ENCODE measurements at places on chromosomes 12 and 14. TPM values are rescaled to one million over a fixed set of nuclear protein-coding genes. Genes with fewer than 3 reads are reported as not detected.

Gene SCNN1A
- not detected for total RNA-seq

Gene C12orf54
- total RNA-seq: not detected

Gene MFAP5
- total RNA-seq: not detected

Gene CLEC4E
- total RNA-seq: not detected

Gene PUS1
- total RNA-seq: 11.9 TPM

Gene KRT71
- not detected for total RNA-seq

Gene CYP27B1
- total RNA-seq: 3.5 TPM

Gene CAPZA3
- not detected for total RNA-seq

GRCh38 chr14:34013721-34014060 is 62.8 kb upstream of the EGLN3 start:
- H3K27me3 ChIP-seq: no peaks in the 10 kb centered on the region
- peaks cover 13% of the 10 kb centered on the region for H3K4me1 ChIP-seq
- no peak overlapping the region for H3K4me3 ChIP-seq
- DNase-seq: no peak
- no peaks in the 10 kb centered on the region for H3K36me3 ChIP-seq

- H3K4me3 ChIP-seq: no peak overlapping the region
- peaks cover 21% of the 10 kb centered on the region for H3K4me1 ChIP-seq
- no peak for DNase-seq
- no peaks in the 10 kb centered on the region for H3K27me3 ChIP-seq
Observed at GRCh38 chr12:57123813-57124212, 4.5 kb upstream of the LRP1 start.

GRCh38 chr12:91630596-91631293 is 448.1 kb upstream of the DCN start:
- H3K36me3 ChIP-seq: no peaks in the 10 kb centered on the region
- H3K27me3 ChIP-seq: no peaks in the 10 kb centered on the region
- no peak overlapping the region for H3K27ac ChIP-seq
- no peak for DNase-seq
- no peaks in the 10 kb centered on the region for H3K4me1 ChIP-seq
- H3K4me3 ChIP-seq: no peak overlapping the region

GRCh38 chr12:45975506-45975905 is 14.9 kb downstream of the SCAF11 start:
- no peaks in the 10 kb centered on the region for H3K4me1 ChIP-seq
- no peak overlapping the region for H3K27ac ChIP-seq
- peaks cover 49% of the 10 kb centered on the region for H3K36me3 ChIP-seq
- no peak for DNase-seq

DNA sequence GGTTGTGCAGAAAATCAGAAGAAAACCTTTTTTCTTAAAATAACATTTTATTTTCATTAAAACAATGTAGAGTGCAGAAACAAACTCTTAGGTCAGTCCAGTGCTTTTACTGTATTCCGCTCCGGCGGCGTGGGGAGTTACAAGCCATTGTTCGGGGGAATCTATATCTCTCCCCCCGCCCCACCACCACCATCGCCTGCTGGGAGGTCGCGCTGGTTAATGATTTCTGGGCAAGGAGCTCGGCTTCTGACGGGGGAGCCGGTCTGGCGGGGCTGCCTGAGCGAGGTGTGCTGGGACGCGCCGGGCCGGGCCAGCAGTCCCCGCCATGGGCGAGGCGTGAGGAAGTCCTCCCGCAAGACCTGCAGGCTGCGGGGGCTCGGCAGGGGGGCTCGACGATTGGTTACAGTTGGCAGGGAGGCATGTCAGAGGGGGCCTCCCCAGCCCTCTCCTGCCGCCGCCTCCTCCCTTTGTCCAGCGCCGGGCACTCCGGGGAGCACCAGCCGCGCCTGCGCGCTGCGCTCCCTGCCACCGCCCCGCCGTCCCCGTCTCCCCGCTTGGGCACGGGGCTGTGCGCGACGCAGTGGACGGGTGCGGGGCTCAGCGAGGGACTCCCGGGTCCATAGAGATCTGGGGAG is 1.0 kb upstream of the DUSP6 start:
- H3K27me3 ChIP-seq: no peaks in the 10 kb centered on the region
- peak overlapping the region; percentile 89 for H3K4me3 ChIP-seq
- H3K36me3 ChIP-seq: peaks cover 7% of the 10 kb centered on the region
- peak overlapping the region; percentile 94 for H3K27ac ChIP-seq
- peaks cover 48% of the 10 kb centered on the region for H3K4me1 ChIP-seq

GRCh38 chr12:32836710-32837109 is 59.9 kb downstream of the PKP2 start:
- H3K27me3 ChIP-seq: no peaks in the 10 kb centered on the region
- no peak overlapping the region for H3K4me3 ChIP-seq
- no peak overlapping the region for H3K27ac ChIP-seq
- DNase-seq: no peak
- H3K36me3 ChIP-seq: no peaks in the 10 kb centered on the region

GRCh38 chr14:37721976-37722659 is 126.7 kb downstream of the TTC6 start:
- H3K4me1 ChIP-seq: 0 out of 2 replicates have a peak, but pooled peaks cover 3% of the 10 kb centered on the region
- no peak for DNase-seq
- no peak overlapping the region for H3K27ac ChIP-seq
- H3K4me3 ChIP-seq: no peak overlapping the region

DNA sequence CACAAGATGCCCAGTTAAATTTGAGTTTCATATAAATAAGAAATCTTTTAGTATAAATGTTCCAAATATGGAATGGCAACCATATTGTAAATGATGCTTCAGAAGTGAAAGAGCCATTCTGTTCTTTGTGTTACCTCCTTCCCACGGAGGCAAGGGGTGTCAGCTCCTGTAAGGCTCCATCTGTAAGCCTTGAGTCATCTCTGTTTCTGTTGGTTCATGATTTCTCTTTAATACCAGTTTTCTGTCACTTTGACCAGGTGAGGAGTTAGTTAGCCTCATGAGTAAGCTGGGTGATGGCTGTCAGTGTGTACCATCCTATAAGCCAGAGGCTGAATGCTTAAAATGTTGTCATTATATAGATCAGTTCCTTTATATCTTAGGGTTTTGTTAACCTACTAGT is 61.9 kb downstream of the TMEM30B start:
- DNase-seq: no peak
- H3K27me3 ChIP-seq: no peaks in the 10 kb centered on the region
- no peak overlapping the region for H3K4me3 ChIP-seq
- H3K27ac ChIP-seq: no peak overlapping the region

DNA sequence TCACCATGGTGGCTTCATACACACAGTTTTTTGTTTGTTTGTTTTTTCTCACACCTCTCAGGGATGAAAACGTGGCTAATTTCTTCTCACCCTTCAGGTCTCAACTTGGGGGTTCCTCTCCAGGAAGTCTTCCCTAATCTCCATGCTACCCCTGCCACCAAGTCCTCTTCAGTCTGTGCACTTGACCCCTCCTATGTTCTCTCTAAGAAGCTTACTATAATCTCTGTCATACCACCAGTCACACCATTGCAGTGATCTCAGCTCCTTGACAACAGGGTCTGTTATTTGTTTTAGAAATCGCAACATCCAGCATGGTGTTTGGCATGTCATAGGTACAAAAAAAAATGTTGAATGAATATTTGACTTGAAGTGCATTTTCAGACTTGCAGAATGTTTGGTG is 83.4 kb downstream of the PRORP start:
- no peaks in the 10 kb centered on the region for H3K27me3 ChIP-seq
- peaks cover 5% of the 10 kb centered on the region for H3K4me1 ChIP-seq
- no peak for DNase-seq
- H3K36me3 ChIP-seq: no peaks in the 10 kb centered on the region
- H3K4me3 ChIP-seq: no peak overlapping the region

GRCh38 chr12:37666069-37666781 is 650.3 kb upstream of the ALG10B start:
- H3K4me1 ChIP-seq: no peaks in the 10 kb centered on the region
- H3K27me3 ChIP-seq: no peaks in the 10 kb centered on the region
- DNase-seq: no peak

DNA sequence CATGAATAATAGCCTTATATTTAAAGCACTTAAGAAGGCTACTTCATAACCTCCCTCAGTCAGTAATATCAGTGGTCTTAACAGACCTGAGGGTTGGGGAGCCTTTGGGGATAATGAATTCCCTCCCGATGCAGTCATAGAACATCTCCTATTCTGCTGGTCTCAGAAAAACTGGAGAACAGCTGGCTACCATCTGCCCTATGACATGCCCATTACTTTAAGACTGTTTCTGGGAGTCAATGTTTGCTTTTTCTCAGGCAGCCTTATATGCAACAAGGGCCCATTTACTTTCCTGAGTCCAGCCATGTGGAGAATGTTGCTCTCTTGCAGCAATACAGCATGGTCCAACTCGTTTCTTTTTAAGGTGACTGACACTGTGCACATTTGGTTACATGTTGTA is 161.7 kb upstream of the PARP11 start:
- H3K4me3 ChIP-seq: no peak overlapping the region
- H3K36me3 ChIP-seq: no peaks in the 10 kb centered on the region
- no peak overlapping the region for H3K27ac ChIP-seq

DNA sequence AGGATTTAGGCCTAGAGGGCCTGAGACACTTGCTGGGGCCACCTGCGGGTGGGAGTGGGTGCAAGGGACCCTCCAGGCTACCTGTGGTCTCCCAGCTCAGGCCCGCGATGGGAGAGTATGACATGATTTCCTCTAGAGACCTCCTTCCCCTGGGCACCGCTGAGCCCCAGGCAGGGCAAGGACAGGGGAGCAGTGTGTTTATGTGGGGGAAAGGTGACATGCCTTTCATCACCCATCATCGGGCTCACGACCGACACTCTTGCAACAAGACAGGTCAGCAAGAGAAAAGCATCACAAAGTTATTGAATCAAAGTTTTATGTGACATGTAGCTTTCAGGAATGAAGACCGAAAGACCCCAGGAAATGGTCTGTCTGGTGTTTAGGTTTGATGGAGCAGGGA is 19.9 kb downstream of the SH2B3 start:
- 0 out of 2 replicates have a peak, but pooled peaks cover 2% of the 10 kb centered on the region for H3K36me3 ChIP-seq
- no peak for DNase-seq
- H3K4me1 ChIP-seq: peaks cover 26% of the 10 kb centered on the region
- H3K4me3 ChIP-seq: no peak overlapping the region

- H3K36me3 ChIP-seq: peaks cover 17% of the 10 kb centered on the region
- no peak overlapping the region for H3K4me3 ChIP-seq
- H3K27ac ChIP-seq: no peak overlapping the region
- DNase-seq: no peak
- H3K27me3 ChIP-seq: no peaks in the 10 kb centered on the region
- H3K4me1 ChIP-seq: no peaks in the 10 kb centered on the region
Observed at GRCh38 chr14:67331368-67332125, 28.1 kb downstream of the ATP6V1D start.

DNA sequence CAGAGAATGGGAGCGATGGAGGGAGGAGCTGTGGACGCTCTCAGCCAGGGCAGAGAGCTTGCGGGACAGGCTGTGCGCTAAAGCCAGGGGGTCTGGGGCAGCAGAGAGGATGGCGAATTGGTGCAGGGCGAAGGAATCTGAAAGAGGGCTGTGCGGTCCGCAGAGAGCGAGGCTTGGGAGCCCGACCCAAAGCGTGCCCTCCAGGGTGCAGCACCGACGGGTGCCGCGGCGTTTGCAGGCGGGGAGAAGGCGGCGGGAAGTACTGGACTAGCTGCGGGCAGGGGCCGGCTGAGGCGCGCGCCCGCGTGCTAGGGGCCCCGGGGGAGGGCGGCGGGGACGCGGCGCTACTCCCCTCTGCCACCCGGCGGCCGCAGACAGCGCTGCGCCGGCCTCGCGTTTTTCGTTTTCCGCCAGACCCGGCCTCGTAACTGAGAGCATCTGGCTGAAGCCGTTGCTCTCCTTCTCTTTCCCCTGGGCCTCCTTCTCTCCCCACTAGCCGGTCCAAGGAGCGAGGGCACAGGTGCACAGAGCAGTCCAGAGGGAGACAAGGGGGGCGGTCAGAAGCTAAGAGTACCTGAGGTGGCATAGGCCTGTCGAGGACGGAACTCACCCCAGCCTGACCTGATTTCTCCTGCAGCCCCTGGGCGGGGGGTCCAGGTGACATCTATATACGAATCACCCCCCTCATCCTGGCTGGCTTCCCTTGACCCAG is 24.9 kb downstream of the SLC6A12 start:
- no peak overlapping the region for H3K4me3 ChIP-seq
- no peaks in the 10 kb centered on the region for H3K4me1 ChIP-seq
- no peak overlapping the region for H3K27ac ChIP-seq
- DNase-seq: no peak
- H3K27me3 ChIP-seq: no peaks in the 10 kb centered on the region
- no peaks in the 10 kb centered on the region for H3K36me3 ChIP-seq

DNA sequence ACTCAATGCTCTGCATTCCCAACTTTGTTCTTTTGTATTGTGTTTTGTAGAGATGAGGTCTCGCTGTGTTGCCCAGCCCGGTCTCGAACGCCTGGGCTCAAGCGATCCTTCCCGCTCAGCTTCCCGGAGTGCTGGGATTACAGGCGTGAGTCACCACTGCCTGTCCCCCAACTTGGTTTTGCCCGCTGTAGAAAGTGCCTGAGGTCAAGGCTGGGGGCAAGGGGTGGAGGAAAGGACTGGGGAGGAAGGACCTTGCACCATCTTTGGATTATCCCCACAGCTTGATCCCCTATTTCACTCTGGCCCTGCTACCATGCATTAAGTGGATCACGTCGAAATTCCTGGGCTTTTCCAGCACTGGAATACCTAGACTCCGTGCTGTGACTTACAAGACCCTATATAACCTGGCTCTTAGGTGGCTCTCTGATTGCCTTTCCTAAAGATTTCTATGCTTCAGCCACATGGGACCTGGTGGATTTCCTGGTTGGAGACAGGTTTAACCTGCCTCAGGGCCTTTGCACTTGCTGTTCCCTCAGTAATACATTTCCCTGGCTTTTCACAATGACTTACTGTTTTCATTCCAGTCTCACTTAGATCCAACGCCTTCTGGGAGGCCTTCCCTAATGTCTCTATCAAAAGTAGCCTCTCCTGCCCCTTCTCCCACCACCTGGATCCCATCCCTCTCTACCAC is 608 bp upstream of the PIANP start:
- H3K36me3 ChIP-seq: no peaks in the 10 kb centered on the region
- DNase-seq: peak; percentile 28
- H3K4me3 ChIP-seq: no peak overlapping the region
- no peaks in the 10 kb centered on the region for H3K27me3 ChIP-seq

DNA sequence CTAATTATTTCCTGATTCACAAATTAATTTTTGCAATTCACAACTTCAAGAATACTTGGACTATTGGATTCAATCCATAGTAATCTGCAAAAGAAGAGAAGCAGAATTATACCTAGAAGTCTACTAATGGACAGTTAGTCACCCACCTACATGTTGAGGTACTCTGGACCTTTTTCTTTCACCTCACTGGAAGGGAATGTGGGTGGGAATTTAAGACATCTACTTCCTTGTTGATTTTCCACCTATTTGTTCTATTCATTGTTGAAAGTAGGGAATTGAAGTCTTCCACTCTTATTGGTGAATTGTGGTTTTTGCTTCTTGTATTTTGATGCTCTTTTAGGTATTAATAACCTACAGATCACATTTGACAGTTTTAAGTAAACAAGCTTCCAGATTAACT is 11.0 kb downstream of the RESF1 start:
- H3K36me3 ChIP-seq: no peaks in the 10 kb centered on the region
- no peak overlapping the region for H3K27ac ChIP-seq
- H3K27me3 ChIP-seq: no peaks in the 10 kb centered on the region
- peaks cover 3% of the 10 kb centered on the region for H3K4me1 ChIP-seq
- no peak overlapping the region for H3K4me3 ChIP-seq
